ENCODE measurements at places on chromosomes 4 and X. TPM values are rescaled to one million over a fixed set of nuclear protein-coding genes. Genes with fewer than 3 reads are reported as not detected.
A peak's percentile ranks its signal among the peaks of the same experiment; 100 is the strongest.

GRCh38 chr4:13597604-13598003 lies 29.9 kb downstream of the BOD1L1 start:
- H3K4me3 ChIP-seq, result no peak overlapping the region
- no peak for DNase-seq
- no peaks in the 10 kb centered on the region for H3K27me3 ChIP-seq

DNA sequence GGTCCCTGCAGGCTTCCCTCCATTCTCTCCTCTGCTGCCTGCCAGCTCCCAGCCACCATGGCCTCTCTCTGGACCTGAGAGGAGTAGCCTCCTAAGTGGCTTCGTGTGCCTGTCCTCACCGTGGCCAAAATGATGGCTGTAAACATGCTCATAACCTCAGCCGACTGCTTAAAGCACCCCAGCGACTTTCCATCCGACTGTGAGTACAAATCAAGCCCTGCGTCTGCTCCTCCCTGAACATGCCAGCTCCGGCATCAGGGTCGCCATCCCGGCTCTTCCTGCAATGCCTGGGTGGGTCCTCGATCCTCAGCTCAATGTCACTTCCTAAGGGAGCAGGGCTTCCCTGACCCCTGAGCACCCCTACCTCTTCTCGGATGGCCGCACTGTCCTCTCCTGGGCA lies 3.3 kb upstream of the SORCS2 start:
- H3K27me3 ChIP-seq, result peaks cover 53% of the 10 kb centered on the region
- DNase-seq, result peak; percentile 46
- H3K36me3 ChIP-seq, result no peaks in the 10 kb centered on the region
- no peak overlapping the region for H3K4me3 ChIP-seq
- H3K4me1 ChIP-seq, result peaks cover 4% of the 10 kb centered on the region

GRCh38 chrX:149060921-149061320 lies 444.2 kb downstream of the IDS start:
- DNase-seq, result no peak
- H3K4me3 ChIP-seq, result no peak overlapping the region
- H3K36me3 ChIP-seq, result no peaks in the 10 kb centered on the region
- no peak overlapping the region for H3K27ac ChIP-seq
- H3K4me1 ChIP-seq, result no peaks in the 10 kb centered on the region
- H3K27me3 ChIP-seq, result no peaks in the 10 kb centered on the region

DNA sequence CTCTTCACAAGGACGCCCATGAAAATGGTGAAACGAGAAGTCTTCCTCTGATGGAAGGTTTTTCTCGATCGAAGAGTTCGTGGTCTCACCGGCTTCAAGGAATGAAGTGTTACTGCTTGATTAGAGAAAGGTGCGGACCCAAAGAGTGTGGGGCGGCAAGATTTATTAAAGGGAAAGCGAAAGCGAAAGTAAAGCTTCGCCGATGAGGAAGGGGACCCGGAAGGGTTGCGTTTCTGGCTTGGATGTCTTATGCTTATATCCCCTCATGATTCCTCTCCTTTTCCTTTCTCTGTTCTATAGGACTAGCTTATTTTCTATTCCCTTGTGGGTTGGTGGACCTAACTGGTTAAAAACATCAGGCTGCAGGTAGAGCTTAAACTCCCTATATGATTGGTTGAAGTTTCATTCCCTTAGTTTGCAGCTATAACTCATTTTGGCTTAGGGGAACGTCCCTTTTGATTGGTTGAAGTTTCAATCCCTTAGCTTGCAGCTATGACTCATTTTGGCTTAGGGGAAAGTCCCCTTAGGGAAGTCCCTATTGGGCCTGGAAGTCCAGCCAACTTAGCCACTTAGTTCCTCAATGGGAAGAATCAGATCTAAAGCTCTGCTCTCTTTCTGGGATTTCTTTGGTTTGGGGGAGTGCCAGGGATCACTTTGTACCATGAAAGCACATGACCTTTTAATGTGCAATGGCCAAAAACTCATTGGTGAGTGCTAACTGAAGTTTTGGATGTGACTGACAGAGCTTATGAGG lies 1025.0 kb upstream of the PCDH10 start:
- no peaks in the 10 kb centered on the region for H3K4me1 ChIP-seq
- DNase-seq, result no peak
- no peaks in the 10 kb centered on the region for H3K27me3 ChIP-seq

IQSEC2 gene
- 17.3 TPM for total RNA-seq

DNA sequence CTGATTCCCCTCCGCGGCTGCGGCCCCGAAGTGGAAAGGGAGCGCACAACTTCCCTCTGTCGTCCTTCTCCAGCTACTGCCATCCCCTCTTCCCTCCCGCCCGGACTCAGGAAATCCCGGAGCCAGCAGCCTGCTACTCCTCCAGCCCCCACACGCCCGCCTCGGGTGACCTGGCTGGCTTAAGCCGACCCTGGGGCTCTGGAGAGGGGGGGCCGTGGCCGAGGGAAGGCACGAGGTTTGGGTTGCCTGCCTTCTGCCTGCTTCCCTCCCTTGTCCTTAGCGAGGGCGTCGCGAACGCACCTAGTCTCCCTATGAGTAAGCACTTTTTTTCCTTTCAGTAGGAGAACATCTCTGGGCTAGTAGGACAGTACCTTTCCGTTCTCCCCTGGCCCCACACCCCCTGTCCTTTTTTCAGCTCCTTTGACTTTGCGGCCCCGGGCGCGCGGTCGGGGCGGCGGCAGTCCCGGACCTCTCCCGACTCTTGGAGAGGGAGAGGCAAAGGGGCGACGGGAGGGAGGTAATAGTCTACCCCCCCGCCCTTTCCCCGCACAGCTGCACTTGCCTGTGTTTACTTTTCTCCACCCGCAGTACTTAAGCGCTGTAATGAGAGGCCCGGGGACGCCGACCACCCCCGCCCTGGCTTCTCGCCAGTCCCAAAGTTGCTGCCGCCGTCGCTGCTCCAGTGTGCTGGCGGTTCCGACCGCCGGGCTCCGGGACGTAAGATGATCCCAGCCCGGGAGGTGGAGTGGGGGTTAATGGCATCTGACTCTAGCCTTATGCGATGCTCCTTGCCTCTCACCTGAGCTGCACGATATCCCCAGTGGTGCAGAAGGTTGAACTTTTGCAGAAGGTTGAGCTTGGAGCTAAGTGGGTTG lies 868 bp downstream of the PLS3 start:
- no peaks in the 10 kb centered on the region for H3K27me3 ChIP-seq
- H3K36me3 ChIP-seq, result no peaks in the 10 kb centered on the region
- peak overlapping the region; percentile 89 for H3K27ac ChIP-seq
- peak; percentile 83 for DNase-seq
- no peaks in the 10 kb centered on the region for H3K4me1 ChIP-seq
- H3K4me3 ChIP-seq, result peak overlapping the region; percentile 60

DNA sequence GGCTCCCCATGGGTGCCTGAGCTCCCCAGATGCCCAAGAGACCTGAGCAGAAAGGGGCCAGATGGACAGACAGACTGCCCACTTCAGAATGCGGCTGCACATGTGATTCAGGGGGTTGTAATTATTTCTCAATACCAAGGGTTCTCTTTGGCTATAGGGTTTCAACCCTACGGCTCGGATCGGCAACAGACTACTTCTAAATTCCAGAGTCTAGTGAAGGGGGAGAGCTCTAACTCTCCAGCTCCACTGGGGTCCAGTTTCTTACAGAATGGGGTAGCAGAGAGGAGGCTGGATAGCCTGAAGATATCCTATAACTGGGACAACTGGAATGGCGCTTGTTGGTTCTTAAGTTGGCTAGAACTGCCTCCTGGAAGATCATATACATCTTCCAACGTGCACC lies 136.3 kb downstream of the MGST2 start:
- H3K4me1 ChIP-seq, result peaks cover 18% of the 10 kb centered on the region
- no peak for DNase-seq
- no peaks in the 10 kb centered on the region for H3K27me3 ChIP-seq
- no peak overlapping the region for H3K4me3 ChIP-seq
- H3K36me3 ChIP-seq, result no peaks in the 10 kb centered on the region

GRPR gene
- total RNA-seq, result not detected

PABPC5 gene
- 1.9 TPM for total RNA-seq

MAGEA2 gene
- total RNA-seq, result not detected

DNA sequence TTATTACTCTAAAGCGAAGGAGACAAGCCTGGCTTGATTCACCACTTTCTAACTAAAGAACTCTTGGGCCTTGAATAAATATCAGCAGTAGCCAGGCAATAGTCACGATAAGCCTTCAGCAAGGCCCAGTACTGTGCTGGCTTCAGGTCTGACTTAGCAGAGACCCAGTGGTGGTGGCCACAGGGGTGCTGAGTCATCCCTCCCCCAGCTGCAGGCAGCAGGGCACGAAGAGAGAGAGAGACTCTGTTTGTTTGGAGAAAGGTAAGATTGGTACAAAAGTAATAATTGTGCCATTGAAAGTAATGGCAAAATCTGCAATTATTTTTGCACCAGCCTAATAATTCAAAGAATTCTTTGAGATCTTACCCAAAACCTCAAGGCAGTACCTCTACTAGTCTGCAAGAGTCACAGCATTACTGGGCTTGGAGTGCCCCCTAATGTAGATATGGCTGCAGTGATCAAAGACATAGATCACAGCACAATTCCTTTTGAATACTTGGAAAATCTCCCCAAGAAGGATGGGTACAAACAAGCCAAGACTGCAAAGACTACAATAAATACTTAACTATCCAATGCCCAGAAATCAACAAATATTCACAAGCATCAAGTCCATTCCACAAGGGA lies 159.5 kb upstream of the USP38 start:
- H3K27me3 ChIP-seq, result no peaks in the 10 kb centered on the region
- no peak for DNase-seq
- no peak overlapping the region for H3K4me3 ChIP-seq
- no peak overlapping the region for H3K27ac ChIP-seq
- H3K4me1 ChIP-seq, result peaks cover 3% of the 10 kb centered on the region

GRCh38 chrX:42809569-42809968 lies 31.6 kb upstream of the PPP1R2C start:
- H3K4me3 ChIP-seq, result no peak overlapping the region
- no peak overlapping the region for H3K27ac ChIP-seq
- no peaks in the 10 kb centered on the region for H3K4me1 ChIP-seq
- DNase-seq, result no peak

DNA sequence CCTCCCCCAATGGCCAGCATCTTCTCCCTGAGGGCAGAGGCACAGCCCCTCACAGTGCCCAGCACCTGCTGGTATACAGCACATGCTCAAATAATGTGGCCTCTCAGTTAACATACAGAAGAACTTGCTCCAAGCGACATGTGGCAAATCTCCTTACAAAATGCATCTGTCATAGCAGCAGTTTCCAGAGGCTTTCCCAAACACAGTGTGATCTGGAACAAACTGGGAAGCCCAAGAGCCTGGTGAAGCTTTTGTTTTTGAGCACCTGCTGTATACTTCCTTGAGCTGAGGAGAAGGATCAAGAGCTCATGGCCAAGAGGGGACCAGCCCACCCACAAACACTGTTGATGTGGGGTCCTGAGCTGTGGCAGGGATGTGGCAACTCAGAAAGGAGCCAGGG lies 34.8 kb upstream of the HTRA3 start:
- H3K36me3 ChIP-seq, result peaks cover 63% of the 10 kb centered on the region
- no peaks in the 10 kb centered on the region for H3K27me3 ChIP-seq
- no peak overlapping the region for H3K4me3 ChIP-seq
- no peak for DNase-seq
- no peak overlapping the region for H3K27ac ChIP-seq

MAGEE1 gene
- 2.6 TPM for total RNA-seq

- peak; percentile 67 for DNase-seq
- no peaks in the 10 kb centered on the region for H3K36me3 ChIP-seq
- no peak overlapping the region for H3K27ac ChIP-seq
- no peaks in the 10 kb centered on the region for H3K27me3 ChIP-seq
Measured at GRCh38 chr4:107721436-107722100, 1.5 kb upstream of the PAPSS1 start.

DNA sequence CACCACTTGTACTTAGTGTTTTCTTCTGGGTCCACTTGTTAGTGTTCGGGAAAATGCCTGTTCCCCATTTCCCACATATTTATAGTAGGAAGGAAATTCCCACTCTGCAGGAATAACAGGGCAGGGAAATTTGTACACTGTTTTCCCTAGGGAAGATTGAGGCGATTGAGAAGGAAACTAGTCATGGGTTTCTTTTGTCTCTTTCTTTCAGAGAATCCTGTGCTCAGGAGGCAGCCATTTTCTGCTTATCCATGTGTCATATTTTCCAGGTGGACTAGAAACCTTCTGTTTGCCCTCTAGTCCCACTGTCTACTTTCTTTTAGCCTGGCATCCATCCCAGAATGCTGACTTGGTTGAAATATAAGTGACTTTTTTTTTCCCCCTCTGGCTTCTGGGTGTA lies 299.1 kb upstream of the ANKRD50 start:
- no peaks in the 10 kb centered on the region for H3K36me3 ChIP-seq
- no peak overlapping the region for H3K4me3 ChIP-seq
- H3K27me3 ChIP-seq, result no peaks in the 10 kb centered on the region
- DNase-seq, result no peak
- no peak overlapping the region for H3K27ac ChIP-seq

DNA sequence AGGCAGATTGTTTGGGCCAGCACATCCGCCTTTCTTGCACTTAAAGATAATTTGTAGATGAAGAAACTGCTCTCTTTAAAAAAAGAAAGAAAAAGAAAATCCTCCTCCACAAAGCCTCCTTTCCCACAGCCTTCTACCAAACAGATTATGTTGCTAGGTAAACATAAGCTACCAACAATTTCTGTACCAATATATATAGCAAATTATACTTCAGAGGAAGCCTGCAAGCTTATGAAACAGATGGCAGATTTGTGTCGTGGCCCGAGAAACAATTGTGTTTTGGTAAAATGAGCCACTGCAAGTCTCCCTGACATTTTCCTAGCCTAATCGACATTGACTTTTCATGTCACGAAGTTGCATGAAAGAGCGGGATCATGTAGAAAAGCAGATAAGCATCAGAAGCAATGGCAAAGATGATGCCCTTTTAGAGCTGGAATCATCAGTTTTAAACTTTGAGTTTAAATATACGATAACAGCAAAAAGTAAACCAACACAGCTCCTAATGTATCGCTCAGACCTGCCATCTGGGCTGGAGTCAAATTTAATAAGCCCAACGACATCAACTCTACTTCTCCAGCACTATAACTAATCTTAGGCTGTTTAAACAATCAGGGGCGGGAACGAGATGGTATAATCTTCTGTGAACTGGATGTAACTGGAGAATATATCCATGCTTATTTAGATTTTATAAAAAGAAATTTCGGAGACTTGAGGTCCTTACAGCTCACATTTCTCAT lies 94.9 kb upstream of the PLAC1 start:
- no peak overlapping the region for H3K4me3 ChIP-seq
- no peak for DNase-seq
- H3K36me3 ChIP-seq, result no peaks in the 10 kb centered on the region
- H3K4me1 ChIP-seq, result no peaks in the 10 kb centered on the region

MAGEA2B gene
- total RNA-seq, result not detected

- no peaks in the 10 kb centered on the region for H3K27me3 ChIP-seq
- H3K36me3 ChIP-seq, result no peaks in the 10 kb centered on the region
- no peak overlapping the region for H3K27ac ChIP-seq
Measured at GRCh38 chr4:179626687-179627086, 2184.4 kb upstream of the AGA start.

BTC gene
- total RNA-seq, result 3.4 TPM

DNA sequence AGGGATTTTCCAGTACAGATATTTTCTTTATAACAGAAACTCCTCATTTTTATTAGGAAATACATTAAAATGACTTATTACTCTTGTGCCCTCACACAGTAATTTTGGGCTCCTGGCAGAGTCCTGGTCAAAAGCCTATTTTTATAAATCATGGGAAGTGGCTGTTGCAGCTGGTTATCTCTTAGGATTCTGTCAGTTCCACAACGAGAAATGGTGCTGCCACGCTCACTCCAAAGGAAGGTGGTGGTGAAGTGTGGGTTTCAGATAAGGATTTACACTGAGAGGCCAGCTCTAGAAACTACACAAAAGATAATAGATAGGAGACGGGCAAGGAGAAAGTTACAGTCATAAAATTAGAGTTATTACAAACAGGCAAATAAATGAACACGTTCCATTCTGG lies 159.2 kb upstream of the FAM241A start:
- H3K4me3 ChIP-seq, result no peak overlapping the region
- H3K36me3 ChIP-seq, result no peaks in the 10 kb centered on the region
- no peak for DNase-seq

OCIAD2 gene
- 30.6 TPM for total RNA-seq
